ENCODE measurements at places on chromosomes 2 and 18.

GRCh38 chr18:34890486-34891085 lies 150.6 kb upstream of the MAPRE2 start:
- DNase-seq: no peak

- no peak for DNase-seq
Observed at GRCh38 chr2:70643715-70644114, 90.1 kb upstream of the TGFA start.

GRCh38 chr2:71154798-71155197 lies 24.4 kb downstream of the MPHOSPH10 start:
- DNase-seq: no peak

DNA sequence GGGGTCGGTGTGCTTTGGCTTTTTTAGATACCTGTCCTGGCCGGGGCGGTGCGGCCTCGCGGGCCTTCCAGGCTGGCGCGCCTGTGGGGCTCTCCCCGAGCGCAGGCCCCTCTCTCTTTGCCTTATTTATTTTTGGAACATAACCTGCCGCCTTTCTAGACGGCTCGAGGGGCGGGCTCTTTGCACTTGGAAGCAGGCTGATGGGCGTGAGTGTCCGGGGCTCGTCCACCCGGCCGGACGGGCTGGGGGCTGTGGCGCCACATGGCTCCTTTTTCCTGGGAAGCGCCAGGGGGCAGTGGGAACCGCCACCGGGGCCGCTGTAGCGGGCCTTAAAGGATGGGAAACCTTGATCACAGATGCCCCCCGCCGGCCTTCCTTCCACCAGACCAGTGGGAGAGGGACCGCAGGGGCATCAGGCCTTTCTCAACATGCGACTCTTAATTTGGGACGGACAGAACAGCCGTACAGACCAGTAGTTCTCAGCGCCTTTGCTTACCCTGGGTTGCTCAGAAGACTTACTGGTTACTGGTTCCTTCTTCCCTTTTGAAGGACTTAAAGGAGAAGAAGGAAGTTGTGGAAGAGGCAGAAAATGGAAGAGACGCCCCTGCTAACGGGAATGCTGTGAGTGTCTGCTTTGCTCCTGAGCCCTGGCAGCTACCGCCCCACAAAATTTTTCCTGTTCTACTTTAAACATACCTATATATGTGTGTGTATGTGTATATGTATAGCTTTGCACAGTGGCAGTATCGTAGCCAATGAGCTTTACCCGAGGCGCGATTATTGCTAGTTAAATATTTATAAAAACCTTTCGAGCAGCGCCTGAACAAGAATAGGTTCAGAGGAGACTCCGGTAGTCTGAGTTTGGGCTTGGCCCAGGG lies 2.7 kb downstream of the PTMA start:
- DNase-seq: no peak

GRCh38 chr18:59015531-59016152 lies 124.0 kb upstream of the SEC11C start:
- no peak for DNase-seq

DNA sequence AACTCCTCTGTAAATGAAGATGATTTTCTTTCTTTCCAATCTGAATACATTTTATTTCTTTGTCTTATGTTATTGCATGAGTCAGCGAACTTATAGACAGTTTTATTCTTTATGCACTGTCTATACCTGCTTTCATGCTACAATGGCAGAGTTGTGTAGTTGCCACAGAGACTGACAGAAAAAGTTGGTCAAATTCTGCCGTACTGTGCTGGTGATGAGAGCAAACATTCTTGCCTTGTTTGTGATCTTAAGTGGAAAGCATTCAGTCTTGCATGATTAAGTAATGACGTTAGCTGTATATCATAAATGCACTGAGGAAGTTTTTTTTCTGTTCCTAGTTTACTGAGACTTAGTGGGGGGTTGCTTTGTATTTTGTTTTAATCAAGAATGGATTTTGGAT lies 32.9 kb downstream of the ZC3H15 start:
- no peak for DNase-seq

- DNase-seq: no peak
Observed at GRCh38 chr18:78242806-78243205, 736.8 kb upstream of the SALL3 start.

- no peak for DNase-seq
Observed at GRCh38 chr2:218513676-218514075, 54.5 kb downstream of the USP37 start.

DNA sequence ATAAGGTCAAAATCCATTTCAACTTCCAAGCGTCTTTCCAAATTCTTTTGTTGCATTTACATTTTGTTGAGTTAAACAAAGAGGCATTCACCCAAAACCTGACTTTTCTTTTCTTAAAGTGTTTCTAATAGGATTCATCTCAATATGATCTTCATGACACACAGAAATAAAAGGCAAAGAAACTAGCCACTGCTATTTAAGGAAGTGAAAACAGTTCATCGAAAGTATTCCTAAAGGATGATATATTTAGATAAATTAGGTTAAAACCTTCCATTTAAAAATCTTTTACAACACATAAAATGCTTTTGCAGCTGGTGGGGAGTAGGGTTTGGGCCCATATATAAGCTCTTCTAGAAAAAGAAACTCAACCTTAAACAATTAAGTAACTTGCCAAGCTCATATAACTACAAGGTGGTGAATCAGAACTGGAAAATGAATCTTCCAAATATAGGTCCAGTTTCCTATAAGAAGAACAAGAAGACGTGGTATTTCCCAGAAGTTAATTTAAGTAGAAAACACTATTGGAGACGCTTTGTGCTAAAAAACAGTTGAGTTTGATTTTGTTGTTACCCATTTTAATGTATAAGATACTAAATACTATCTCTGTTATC lies 336.0 kb upstream of the HNRNPA3 start:
- DNase-seq: no peak

DNA sequence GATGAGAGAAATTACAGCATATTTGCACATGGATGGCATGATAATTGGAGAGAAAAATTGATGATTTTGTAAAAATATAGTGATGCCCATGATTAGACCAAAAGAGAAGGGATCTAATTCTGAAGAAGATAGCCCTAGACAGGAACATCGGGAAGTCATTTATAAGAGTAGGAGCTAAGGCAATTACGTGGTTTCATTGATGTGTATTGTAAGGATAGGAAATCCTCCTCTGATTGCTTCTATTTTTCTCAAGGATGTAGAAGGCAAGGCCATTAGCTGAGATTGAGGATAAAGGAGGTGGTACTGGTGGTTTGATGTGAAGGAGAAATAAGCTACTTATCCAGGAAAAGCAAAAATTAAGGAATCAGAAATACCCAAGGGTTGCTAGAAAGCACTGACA lies 176.5 kb upstream of the SOX11 start:
- no peak for DNase-seq

- no peak for DNase-seq
Observed at GRCh38 chr2:86229221-86229620, 30.0 kb downstream of the MRPL35 start.

GRCh38 chr2:96832754-96833507 lies 10.9 kb downstream of the ANKRD23 start:
- no peak for DNase-seq

DNA sequence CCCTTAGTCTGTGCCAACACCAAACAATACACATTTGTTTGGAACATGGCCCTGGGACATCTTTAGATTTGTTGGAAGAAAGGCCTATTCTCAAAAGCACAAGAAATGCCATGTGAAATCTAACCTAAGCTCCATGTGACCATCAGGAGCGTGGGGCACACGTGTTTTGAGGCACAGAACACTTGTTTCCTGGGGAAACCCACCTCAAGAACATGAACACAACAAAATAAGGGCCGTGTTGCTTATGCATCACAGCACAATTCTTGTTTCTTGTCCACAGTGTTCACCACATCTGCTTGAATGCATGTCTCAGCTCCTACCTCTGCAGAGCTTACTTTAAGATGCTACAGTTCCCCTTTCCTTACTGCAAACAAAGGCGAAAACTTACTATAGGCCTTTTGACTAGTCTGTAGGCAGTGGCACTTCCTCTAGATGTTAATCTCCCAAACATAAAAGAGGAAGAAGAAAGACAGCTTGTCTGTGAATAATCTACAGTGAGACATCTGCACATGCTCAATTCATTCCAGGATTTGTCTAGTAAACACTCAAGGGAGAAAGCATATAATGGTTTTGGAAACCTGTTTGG lies 165.0 kb downstream of the ANKRD44 start:
- DNase-seq: peak; percentile 7

GRCh38 chr2:120881981-120882788 lies 146.5 kb downstream of the GLI2 start:
- DNase-seq: no peak

DNA sequence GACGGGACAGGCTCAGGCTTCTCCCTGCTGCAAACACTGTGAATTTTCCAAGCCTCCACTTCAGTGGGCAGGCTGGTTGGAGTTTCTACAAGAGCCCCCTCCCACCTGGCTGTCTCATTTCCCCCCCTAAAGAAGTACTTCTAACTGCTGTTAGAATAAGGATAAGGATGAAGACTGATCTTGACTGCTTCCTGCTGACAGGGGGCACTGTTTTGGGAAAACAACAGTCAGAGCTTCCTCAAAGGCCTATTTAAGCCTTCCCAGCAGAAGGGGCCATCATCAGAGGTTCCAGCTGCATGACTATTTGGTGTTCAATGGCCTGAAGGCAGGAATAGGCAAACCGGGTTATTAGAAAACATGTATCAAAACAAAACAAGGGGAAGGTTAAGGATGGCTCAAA lies 1162.8 kb downstream of the DSC3 start:
- no peak for DNase-seq

- no peak for DNase-seq
Observed at GRCh38 chr2:6866275-6866671, 566 bp upstream of the CMPK2 start.

DNA sequence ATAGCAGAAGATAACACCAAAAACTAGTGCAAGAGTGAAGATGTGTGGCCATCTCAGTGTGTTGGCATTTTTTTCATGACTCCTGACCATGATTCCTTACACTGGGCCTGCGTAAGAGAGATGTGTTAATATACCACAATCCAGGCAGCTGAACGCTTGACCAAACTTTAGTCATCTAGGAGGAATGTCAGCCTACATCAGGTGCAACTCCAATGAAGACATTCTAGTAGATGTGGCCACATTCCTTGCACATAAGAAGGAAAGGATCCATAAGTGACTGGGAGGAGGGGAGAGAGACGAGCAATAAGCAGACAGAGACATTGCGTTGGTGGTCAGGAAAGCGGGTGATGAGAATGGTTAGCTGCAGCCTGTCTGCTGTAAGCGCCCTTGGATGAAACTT lies 42.6 kb downstream of the CYRIA start:
- no peak for DNase-seq

- no peak for DNase-seq
Observed at GRCh38 chr2:176589825-176590440, 320.7 kb downstream of the MTX2 start.

DNA sequence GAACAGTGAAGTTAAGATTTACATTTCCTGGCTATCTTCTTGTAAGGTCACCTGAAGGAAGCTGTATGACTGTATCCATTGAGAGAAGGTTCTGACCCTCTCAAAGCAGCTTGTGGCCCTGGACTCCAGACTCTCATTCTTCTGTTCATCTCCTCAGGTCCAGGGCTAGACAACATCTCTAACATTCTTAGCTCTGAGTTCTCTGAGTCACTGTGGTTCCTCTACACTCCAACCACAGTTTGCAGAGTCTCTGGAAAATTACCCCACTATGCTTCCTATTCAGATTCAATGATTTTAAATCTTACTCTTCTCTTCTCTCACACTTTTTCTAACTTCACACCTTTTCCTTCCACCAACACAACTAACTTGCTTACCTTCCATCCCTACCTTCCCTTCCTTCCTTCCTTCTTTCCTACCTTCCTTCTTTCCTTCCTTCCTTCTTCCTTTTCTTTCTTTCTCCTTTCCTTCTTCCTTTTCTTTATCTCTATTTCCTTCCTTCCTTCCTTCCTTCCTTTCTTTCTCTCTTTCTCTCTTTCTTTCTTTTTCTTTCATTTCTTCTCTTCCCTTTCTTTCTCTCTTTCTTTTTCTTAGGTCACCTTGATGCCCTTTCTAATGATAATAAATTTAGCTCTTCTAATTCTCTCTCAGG lies 824.3 kb upstream of the ZEB2 start:
- DNase-seq: no peak

DNA sequence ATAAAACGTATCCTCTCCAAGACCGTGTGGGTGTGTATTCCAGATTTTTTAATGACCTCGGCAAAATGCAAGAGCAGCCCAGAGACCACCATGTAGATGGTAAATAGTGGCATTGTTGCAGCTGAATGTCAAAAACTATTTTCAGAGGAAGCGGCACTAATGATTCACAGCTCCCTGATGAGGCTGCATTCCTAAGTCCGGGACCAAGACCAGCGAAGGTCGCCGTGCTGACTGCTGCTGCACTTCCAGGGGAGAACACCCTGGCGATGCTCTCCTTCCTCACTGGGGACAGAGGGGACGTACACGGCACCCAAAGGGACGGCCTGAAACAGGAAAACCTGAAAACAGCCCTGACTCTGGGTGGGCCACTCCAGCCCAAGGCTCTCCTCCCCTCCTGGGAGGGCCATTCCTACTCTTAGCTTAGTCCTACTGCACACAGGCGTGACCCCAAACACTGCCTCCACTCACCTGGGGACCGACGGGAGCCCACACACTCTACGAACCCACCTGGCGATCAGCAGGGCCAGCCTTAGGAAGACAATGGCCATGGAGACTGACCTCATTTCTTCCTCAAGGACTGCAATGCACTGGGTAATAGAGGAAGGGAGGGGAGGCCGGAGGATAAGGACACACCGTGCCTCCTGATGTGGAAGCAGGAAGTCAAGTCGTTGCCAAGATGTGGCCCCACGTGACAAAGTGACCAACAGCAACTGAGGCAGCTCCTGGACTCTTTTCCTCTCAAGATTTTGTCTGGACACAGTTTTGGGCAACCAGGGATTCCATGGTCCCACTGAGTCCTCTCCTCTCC lies 82.8 kb downstream of the ZNF516 start:
- DNase-seq: no peak

DNA sequence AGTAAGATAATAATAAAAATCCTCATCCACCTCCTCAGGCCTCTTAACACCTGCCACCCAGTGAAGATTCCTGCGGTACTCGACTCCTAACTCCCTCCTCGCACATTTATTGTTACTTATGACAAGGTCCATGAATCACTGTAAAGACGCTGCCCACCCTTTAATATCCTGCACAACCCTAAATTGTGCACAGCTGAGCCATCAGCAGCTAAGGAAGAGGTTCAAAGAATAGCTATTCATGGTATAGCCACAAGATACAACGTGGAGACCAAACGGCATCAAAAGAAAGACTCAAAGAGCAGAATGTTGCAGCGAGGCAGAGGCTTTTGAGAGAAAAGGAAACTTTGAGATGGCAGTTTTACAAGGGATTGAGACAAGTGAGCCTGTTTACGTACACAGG lies 266.3 kb downstream of the SATB2 start:
- no peak for DNase-seq

- no peak for DNase-seq
Observed at GRCh38 chr2:127200962-127201361, 19.1 kb downstream of the CYP27C1 start.

- DNase-seq: no peak
Observed at GRCh38 chr18:59279722-59280121, 6.5 kb upstream of the RAX start.

- peak; percentile 10 for DNase-seq
Observed at GRCh38 chr2:170929686-170930050, 615 bp downstream of the GORASP2 start.

- no peak for DNase-seq
Observed at GRCh38 chr2:44642123-44642857, 280.5 kb downstream of the CAMKMT start.

- no peak for DNase-seq
Observed at GRCh38 chr18:332721-333510, 65.1 kb upstream of the THOC1 start.
